ENCODE measurements at places on chromosomes 3 and 15.

DNA sequence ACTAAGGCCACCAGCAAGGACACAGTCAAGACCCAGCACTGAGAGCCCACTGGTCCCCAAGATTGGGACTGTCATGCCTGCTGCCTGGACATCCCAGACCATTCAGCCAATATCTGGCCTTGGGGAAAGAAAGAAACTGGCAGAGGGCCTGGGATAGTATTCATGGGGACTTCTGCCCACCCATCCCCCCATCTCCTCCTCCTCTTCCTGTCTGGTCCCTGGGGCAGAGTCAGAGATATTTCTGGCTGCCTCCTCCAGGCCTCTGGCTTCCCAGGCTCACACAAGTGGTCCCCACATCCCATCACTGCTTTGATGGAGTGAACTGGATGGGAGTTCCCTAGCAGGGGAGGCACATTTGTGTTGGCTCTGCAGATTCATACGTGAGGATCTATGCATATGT is 4.2 kb upstream of the RASL12 start:
- peak; percentile 63 for DNase-seq

DNA sequence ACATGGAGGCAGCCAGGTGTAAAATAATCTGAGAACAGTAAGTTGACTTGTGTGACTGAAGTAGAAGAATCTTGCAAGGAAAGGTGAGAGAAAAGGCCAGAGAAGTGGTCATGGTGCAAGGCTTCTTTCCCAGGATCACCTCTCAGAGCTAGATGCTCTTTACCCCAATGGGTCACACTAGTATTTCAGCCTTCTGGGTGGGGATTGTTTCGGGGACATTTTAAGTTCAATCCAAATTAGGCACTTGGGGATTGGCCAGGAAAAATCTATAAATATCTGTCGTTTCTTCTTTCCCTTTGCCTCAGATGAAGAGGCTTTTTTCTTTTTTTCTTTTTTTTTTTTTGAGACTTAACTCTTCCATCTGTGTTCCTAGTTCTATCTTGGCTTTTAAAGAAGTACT is 188.0 kb downstream of the KLHL25 start:
- DNase-seq: no peak

- DNase-seq: no peak
Measured at GRCh38 chr3:185153171-185153771, 411 bp upstream of the C3orf70 start.

GRCh38 chr3:32284443-32285212 is 46.1 kb downstream of the CMTM8 start:
- DNase-seq: no peak

DNA sequence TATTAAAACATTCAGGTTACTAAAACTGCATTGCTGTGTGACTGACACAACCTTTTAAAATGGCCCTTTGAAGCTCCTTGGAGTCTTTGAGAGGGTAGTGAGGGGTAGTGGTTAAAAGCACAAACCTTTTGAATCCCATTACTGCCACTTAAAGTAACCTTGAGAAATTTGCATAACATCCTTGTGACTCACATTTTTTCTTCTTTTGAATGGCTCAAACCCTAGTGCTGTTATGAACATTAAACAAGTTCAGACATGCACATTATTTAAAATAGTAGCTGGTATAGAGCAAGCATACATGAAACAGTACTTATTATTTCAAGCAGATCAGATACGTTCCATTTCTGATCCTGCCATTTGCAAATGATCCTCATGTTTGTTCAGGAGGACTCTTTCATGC is 3.7 kb upstream of the CLDN1 start:
- no peak for DNase-seq

GRCh38 chr3:156691920-156692319 is 17.5 kb downstream of the TIPARP start:
- DNase-seq: peak; percentile 22

DNA sequence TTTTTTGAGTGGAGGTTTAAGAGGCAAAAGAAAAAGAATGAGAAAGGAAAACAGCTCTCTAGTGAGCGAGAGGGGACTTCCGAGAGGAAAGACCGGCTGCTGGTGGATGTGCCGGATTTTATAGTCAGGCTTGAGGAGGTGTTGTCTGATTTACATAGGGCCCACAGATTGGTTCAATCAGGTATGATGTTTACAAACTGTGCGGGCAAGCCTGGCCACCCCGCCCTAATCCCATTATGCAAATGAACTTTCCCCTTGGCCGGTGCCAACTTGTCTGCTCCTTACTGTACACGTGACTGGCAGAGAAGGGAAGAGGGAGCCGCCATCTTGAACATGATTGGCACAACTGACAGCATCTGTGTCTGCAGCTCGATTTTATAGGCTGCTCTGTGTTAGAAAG is 44.7 kb downstream of the FAM43A start:
- DNase-seq: no peak

- DNase-seq: peak; percentile 11
Measured at GRCh38 chr15:52193791-52194190, 2.6 kb upstream of the GNB5 start.

DNA sequence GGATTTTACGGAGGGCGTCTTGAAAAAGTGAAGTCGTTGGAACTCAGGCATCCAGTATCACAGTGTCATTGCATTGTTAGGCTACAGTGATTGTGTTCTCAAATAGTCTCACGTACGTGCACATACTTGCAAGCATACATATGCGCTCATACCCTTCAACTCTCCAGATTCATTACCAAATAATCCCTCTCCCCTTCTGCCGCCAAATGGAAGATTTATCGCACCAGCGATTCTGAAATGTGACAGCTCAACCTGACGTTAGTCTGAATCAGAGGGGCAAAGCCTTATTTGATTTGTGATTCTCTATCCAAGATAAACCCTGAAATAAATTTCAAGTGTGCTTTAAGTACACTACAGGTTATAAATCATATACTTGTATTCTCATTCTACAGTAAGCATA is 119.4 kb downstream of the GADL1 start:
- no peak for DNase-seq

- DNase-seq: no peak
Measured at GRCh38 chr3:86244905-86245304, 746.0 kb downstream of the VGLL3 start.

- DNase-seq: peak; percentile 71
Measured at GRCh38 chr3:42653560-42654330, at the start of gene ZBTB47. Gene ZBTB47, plus strand, starts transcription at chr3:42653697. Its CDS starts 4,659 bp downstream, at chr3:42658356.

- DNase-seq: no peak
Measured at GRCh38 chr15:52069559-52069958, 43.0 kb downstream of the BCL2L10 start.

DNA sequence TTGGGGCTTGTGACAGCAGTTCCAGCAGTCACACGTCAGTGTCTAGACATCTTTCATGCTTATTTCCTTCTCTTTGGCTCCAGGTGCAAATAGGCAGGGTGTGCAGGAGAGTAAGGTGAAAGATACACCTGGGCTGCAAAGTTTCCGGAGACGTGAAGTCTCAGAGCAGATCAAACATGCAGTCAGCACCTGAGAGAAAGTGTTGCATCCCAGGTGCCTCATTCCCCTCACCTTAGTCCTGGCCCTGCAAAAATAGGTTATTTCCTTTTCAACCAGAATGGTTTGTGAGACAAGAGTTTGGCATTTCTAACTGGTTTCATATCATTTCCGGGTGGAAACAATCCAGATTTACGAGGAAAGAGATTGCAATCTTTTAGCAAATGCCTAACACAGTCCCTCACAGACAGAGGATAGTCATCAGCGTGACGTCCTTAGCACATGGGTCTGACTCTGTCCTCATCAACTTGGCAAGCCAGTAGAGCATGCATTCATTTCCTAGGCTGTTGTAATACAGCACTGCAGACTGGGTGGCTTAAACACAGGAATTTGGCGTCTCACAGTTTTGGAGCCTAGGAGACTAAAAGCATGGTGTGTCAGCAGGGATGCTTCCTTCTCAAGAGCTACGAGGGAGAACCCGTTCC is 58.2 kb upstream of the ARRDC4 start:
- DNase-seq: peak; percentile 79

DNA sequence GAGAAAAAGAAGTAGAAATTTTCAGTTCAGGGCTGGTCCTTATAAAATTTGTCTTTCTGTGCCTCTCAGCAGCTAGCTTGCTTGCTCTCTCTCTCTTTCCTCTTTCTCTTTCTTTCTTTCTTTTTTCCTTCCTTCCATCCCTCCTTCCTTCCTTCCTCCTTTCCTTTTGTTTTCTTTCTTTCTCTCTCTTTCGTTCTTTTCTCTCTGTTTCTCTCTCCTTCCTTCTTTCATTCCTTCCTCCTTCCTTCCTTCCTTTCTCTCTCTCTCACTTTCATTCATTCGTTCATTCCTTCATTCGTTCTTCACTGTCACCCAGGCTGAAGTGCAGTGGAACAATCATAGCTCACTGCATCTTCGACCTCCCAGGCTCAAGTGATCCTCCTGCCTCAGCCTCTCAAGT is 69.3 kb upstream of the CPOX start:
- DNase-seq: no peak

DNA sequence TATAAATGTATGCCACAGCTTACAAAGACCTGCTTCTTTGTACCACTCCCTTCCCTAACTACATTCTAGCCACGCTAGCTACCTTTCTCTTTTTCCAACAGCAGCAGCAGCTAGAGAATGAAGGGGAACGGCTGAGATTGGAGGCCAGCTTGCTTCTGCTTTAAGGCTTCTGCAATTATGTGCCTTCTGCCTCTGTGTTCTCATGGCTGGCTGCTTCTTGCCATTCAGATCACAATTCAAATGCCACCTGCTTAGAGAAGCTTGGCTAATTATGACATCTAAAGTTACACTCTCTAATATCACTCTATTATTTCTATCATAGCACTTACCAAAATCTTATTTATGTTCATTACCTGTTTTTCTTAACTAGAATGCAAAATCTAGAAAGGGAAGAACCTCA is 95.2 kb downstream of the RYK start:
- no peak for DNase-seq

- no peak for DNase-seq
Measured at GRCh38 chr3:72134989-72135451, 350.1 kb upstream of the PROK2 start.

- no peak for DNase-seq
Measured at GRCh38 chr3:10717756-10718155, 98.3 kb upstream of the SLC6A11 start.

- no peak for DNase-seq
Measured at GRCh38 chr3:38549957-38550840, 54.1 kb downstream of the EXOG start.

- no peak for DNase-seq
Measured at GRCh38 chr3:182303169-182303568, 490.1 kb upstream of the ATP11B start.

DNA sequence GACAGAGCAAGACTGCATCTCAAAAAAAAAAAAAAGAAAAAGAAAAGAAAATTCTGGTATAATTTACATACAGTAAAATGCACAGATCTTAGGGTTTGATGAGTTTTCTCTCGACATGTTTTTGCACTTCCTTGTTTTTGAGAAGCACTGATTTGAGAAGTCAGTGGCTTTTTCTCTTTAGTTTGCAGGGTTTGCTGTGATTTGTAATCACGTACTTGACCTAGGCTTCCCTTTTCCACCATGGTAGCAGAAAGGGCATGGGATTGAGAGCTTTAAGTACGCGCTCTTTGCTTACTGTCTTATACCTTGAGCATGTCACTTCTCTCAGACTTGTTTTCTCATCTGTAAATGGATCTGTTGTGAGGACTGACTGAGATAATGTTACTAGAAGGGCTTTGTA is 4.1 kb downstream of the VHL start:
- DNase-seq: no peak

GRCh38 chr3:51751287-51751686 is 27.8 kb downstream of the IQCF6 start:
- DNase-seq: no peak

DNA sequence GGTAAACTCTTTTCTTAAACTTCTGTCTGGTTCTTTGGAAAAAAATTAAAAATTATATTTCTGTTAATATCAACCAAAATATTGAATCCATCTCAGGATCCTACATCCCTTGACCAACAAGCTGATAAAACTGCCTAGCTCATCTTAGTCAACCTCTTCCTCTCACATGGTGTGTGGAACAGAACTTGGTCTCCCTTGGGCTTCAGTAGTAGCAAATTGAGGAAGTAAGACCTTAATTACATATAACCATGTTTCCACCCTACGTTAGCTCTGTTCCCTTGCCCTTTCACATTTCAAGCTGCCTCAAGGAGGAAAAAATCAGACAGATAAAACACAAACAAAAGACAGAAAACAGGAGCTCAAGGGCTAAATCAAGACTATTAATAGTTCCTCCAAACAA is 116.4 kb downstream of the GREM1 start:
- no peak for DNase-seq

DNA sequence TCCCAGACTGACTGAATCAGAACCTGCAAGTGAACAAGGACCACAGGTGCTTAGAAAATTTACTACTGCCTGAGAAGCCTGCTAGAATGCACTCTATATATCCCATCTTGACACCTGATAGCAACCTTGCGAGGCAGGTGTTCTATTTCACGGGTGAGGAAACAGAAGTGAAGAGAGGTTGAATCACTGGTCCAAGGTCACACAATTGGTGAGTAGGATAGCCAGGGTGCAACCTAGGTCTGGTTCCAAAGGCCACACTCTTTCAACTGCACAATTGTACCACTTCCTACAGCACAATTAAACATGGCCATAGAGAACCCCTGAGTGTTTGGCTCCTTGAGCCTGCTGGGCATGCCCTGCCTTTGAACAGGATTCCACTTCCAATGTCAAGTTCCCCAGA is 87.0 kb downstream of the RAB11A start:
- no peak for DNase-seq

DNA sequence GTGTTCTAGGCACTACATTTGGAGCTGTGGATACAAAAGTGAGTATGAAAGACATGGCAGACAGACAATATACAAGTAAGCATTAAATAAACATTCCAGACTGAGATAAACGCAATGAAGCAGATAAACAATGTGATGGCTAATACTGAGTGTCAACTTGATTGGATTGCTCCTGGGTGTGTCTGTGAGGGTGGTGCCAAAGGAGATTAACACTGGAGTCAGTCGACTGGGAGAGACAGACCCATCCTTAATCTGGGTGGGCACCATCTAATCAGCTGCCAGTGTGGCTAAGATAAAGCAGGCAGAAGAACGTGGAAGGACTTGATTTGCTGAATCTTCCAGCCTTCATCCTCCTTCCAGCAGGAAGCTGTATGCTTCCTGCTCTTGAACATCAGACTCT is 77.2 kb downstream of the CADPS start:
- no peak for DNase-seq

DNA sequence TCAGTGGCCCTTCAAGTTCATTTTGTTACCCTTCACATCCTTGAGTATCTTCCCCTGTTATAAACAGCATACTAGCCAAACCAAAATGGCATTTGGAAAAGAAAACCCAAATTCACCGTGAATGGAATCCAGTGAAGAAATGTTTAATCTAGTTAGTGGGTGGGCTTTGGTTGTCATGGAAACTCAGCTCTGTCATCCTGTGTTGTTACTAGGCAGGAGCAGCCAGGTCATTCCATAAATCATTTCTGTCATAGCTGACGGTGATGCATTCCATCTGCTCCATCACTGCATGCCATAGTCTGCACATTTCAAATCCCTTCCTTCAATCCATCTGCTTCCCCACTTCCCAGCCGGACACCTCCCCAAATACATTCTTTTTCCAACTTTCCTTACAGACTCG is 140.4 kb upstream of the CGNL1 start:
- peak; percentile 35 for DNase-seq

DNA sequence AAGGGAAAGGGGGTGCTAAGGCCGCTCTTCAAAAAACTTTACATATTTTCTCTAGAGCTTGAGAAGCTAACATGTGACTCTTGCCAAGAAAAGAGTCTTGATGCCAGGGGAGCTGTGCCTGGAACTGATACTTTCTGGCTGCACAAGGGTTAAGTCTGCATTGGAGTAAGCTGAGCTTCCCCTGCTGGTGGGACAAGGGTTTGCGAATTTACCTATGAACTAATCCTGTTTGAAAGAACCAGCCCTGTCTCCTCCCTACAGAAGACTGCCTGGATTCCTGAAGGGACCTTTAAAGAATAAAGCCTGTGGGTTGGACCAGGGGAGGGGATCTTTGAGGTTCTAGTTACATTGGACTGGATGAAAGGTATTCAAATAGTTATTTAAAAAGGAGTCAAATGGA is 58.3 kb upstream of the EPHA3 start:
- DNase-seq: no peak
